ENCODE measurements at places on chromosomes 7 and 10.

DNA sequence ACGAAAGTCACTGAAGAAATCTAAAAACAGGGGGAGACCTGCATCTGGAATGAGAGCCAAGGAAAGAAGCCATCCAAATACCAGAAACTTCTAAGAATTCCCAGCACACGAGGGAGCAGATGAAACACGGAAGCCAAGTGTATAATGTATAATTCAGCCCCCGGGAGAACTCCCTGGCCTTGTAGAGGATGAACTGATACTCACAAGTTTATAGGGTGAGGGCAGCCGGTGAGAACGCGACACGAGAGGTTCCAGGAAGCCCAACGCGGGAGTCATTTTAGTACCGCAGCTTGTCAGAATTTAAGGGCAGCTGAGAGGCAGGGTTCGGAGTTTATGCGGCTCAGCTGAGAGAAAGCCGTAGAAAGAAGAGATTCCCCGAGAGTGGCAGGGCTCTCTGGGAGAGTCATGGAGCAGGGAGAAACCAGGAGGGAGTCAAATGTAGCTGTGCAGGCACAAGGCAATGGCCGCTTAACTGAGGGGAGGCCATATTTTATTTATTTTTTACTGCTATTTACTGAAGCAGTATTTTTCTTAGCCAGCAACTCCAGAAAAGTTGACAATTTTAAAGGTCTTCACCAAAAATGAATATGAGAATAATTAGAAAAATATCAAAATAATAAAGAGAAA lies 164.0 kb downstream of the NPSR1 start:
- DNase-seq, result no peak

DNA sequence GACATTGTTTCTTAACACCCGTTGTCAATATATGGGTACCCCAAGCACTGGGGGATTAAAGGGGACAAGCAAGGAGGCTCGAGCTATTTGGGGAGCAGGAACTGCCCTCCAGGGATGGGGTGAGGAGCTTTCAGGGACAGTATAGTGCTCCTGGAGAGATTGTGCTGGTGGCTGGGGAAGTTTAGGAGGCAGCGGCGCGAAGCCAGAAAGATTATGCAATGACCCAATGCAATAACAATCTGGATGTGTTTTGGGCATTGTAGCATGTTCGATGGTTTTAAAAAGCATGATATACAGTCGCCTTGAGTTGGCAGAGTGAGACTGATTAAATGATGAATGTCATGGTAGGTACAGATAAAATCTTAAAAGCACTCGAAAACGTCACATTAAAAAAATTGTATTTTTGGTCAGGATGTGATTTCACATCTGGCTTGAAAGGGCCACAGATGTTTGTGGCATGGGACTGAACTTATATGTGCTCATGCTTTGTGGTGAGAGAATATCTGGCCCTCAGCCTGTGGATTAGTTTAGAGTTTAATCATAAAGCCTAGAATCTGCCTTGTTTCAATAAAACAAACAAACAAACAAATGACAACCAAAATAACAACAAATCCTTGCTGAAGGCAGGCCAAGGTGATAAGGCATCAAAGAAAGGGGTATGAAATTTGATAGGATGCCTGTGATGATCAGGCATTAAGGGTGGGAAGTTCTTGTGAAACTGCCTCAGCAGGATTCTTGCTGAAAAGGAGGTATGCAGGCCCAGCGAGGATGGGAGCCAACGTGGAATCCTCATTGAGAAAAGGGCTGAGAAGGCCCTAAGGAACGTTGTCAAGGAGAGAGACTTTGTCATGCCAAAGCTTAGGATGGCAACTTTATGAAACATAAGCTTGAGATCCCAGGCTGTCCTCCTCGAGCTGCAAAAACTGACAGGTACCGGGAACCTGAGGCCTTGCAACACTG lies 417.1 kb upstream of the KLF6 start:
- DNase-seq, result no peak

GRCh38 chr10:119217991-119218490 lies 10.7 kb downstream of the GRK5 start:
- DNase-seq, result no peak

- DNase-seq, result no peak
Observed at GRCh38 chr10:86556532-86556931, 34.9 kb upstream of the WAPL start.

DNA sequence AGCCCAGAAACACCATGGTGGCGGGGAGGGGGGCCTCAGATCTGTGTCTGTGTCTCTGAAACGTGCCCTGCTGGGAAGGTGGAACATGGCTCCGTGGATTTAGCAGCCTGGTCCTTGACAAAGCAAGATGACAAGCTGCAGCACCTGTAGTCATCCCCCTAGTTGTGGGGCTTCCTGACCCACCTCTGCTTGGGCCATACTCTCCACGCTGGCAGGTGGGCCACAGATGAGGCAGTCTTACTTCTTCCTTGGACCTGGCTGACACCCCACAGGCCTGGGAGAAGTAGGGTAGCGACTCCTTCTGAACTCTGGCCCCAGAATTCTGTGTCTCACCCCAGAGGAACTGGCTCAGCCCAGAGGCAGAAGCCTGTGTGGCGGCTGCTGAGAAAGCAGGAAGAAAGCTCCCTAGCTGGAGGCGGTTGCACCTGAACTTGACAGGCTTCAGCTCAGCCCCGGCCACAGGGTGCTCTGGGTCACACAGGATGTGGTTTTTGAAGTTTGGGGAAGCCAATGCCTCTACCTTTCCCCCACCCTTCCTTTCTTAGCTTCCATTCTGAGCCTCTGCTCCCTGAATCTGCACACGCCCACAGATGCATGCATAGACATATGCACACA lies 113.9 kb downstream of the ABLIM1 start:
- DNase-seq, result no peak

DNA sequence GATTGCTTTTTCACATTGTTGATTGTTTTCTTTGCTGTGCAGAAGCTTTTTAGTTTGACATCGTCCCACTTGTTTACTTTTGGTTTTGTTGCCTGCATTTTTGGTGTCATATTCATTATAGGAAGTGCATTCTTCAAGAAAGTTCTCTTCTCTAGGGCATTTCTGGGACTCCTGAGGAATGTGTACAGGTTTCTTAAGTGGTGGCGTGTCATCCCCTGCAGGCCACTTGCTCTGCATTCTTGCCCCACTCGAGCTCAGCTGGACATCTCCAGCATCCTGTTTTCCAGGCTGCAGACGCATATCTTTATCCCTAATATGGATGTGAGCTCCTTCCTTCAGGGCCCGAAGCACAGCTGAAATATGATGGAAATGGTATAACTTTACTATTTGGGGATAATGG lies 255.6 kb upstream of the HABP2 start:
- no peak for DNase-seq

- no peak for DNase-seq
Observed at GRCh38 chr7:28739826-28740225, 218.3 kb downstream of the TRIL start.

DNA sequence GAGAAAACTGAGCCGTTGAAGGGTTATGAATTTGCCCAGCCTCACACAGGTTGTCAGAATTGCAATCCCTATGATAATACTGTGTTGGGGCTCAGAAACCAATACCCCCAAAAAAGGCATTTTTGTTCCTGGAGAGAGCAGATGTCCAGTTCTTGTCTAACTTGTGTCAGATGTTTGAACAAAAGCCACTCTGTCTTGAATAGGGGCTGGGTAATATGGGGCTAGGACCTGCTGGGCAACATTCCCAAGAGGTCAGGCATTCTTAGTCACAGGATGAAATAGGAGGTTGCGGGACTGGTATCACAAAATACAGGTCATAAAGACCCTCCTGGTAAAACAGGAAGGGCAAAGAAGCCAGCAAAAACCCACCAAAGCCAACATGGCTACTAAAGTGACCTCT lies 482.1 kb downstream of the IPMK start:
- DNase-seq, result no peak

DNA sequence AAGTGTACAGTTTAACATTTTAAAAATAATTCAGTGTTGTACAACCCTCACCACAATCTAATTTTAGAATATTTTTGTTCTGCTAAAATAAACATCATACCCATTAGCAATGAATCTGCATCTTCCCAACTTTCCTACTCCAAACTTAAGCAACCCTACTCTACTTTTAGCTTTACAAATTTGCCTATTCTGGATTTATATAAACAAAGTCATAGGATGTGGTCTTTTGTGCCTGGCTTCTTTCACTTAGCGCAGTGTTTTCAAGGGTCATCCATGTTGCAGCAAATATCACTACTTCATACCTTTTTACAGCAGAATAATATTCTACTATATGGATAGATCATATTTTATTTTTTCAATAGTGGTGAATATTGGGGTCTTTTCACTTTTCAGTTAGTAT lies 18.9 kb downstream of the CALML3 start:
- no peak for DNase-seq

- no peak for DNase-seq
Observed at GRCh38 chr7:158531661-158532060, 56.0 kb downstream of the PTPRN2 start.

DNA sequence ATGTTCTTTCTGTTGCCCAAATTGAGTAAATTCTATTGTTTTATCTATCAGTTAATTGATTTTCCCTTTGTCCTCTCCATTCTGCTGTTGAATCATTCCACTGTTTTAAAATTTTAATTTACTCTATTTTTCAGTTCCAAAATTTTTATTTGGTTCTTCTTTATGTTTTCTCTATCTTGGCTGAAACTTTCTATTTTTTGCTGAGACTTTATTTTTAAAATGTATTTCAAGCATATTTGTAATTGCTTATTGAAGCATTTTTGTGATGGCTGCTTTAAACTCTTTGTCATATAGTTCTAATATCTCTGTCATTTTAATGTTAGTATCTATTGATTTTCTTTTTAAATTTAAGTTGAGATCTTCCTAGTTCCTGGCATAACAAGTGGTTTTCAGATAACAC lies 60.5 kb downstream of the OR13A1 start:
- no peak for DNase-seq

DNA sequence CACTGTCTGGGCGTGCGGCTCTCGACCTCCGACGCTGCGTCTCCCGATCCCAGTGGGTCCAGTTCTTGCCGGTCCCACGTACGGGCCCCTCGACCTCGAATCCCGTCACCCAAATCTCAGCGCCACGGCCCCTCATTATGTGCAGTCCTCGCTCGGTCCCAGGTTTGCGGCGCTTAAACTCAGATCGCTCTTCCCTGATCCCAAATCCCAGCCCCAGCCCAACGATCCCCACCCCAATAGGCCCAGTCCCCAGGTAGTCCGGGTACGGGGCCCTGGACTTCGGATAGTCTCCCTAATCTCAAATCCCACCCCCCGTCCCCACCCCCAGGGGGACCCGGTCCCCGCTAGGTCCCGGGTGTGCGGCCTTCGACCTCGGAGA lies 666 bp downstream of the HNRNPF start:
- DNase-seq, result peak; percentile 32

GRCh38 chr10:80581469-80581835 lies 43.8 kb downstream of the SH2D4B start:
- no peak for DNase-seq

DNA sequence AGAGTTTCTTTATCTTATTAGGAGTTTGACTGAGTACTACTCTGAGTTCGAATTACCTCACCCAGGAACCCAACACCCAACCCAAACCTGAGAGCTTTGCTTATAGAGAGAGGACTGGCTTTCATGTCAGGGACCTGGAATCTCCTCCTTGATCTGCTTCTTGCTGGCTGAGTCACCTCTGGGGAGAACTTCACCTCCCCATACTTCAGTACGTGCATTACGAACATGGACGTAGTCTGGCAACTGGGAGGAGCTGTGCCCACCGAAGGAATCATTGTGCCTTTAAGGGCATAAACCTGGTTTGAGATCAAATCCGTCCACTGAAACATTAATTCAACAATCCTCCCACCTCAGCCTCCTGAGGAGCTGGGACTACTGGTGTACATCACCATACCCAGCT lies 12.2 kb upstream of the PSAP start:
- DNase-seq, result no peak

DNA sequence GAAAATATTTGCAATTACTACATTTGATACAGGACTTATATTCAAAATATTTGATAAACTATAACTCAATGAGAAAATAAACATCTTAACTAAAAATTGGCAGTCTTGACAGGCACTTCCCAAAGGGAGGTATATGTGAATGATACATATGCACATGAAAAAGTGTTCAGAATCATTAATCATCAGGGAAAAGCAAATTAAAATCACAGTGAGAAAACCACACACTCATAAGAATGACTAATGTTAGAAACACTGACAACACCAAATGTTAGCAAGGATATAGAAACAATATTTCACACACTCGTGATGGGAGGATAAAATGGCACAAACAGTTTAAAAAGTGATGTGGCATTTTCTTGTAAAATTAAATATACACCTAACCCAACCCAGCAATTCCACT lies 4.1 kb upstream of the VPS26A start:
- no peak for DNase-seq

DNA sequence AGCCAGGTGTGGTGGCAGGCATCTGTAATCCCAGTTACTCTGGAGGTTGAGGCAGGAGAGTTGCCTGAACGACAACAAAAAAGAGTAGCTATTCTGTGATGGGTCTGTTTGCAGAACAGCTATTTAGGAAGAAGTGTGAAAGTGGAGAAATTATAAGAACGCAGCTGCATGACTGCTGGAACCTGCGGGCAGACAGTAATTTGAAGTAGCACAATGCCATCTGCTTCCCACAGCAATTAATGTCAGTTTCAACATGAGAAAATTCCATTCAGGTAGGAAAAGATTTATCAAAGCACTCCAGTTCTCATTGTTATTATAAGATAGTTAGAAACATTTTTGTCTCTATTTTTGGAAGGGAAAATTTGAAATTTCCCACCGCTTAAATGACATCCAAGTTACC lies 21.5 kb downstream of the LAMB1 start:
- no peak for DNase-seq

- DNase-seq, result no peak
Observed at GRCh38 chr10:123100030-123100762, 35.6 kb upstream of the HMX3 start.

- DNase-seq, result no peak
Observed at GRCh38 chr7:129835569-129835968, 117.2 kb downstream of the UBE2H start.

DNA sequence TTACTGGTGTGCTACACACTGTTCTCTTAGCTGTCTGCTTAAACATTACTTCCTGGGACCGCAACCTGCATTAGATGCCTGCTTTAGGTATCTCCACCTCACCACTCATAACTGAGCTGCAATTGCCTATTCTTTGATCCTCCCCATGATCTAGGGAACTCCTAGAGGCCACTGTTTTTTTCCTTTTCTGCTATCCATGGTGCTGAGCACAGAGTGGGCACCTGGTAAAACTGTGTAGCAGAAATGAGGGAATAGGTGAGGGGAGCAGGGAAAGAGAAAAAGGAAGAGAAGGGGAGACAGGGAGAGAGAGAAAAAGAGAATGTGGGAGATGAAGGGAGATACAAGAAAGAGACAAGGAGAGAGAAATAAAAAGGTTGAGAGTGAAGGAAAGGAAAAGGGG lies 434.9 kb downstream of the ADRA2A start:
- DNase-seq, result no peak

DNA sequence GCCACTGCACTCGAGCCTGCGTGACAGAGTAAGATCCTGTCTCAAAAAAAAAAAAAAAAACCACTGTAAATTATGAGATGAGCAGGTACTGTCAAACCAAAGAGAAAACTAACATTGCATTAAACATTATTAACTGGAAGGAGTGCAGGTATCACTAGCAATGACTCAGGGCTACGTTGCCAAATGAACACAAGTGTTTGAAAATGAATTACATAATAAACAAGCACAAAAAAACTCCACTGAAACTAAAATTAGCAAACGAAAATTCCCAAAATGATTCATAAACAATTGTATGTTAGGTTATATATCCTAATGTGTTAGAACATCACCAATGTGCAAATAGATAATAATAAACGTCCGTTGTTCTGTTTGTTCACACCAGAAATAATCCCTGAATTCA lies 42.8 kb downstream of the NSUN6 start:
- no peak for DNase-seq
